ENCODE measurements at places on chromosomes 3 and 15.
A peak's percentile ranks its signal among the peaks of the same experiment; 100 is the strongest.

- no peaks in the 10 kb centered on the region for H3K27me3 ChIP-seq
- no peak overlapping the region for H3K27ac ChIP-seq
- no peaks in the 10 kb centered on the region for H3K4me1 ChIP-seq
- DNase-seq: no peak
These were observed 192.9 kb downstream of the PLCL2 start for GRCh38 chr3:17077606-17078005.

- H3K27me3 ChIP-seq: no peaks in the 10 kb centered on the region
- H3K27ac ChIP-seq: no peak overlapping the region
- peaks cover 6% of the 10 kb centered on the region for H3K4me1 ChIP-seq
- no peak for DNase-seq
- no peak overlapping the region for H3K4me3 ChIP-seq
These were observed 4.5 kb upstream of the SEMA3B start for GRCh38 chr3:50264383-50264963.

GRCh38 chr3:57911593-57911992, 96.6 kb upstream of the FLNB start:
- H3K4me3 ChIP-seq: no peak overlapping the region
- peaks cover 58% of the 10 kb centered on the region for H3K36me3 ChIP-seq
- no peaks in the 10 kb centered on the region for H3K27me3 ChIP-seq
- no peak for DNase-seq

DNA sequence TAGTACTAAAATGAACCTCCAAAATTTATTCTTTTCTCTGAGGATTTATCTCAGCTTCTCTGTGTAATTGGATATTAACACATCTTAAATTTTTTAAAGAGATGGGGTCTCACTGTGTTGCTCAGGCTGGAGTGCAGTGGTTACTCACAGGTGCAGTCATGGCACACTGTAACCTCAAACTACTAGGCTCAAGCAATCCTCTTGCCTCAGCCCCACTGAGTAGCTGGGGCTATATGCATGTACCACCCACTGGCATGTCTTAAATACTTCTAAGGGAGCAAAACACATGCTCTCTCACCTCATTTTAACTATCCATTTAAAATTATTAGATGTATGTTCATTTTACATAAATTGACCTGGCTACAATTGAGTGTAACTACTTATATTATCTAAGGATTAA, 11.3 kb upstream of the TMEM87A start:
- H3K4me1 ChIP-seq: peaks cover 9% of the 10 kb centered on the region
- no peak overlapping the region for H3K4me3 ChIP-seq
- peaks cover 9% of the 10 kb centered on the region for H3K36me3 ChIP-seq

GRCh38 chr3:133540896-133541674, 32.4 kb upstream of the CDV3 start:
- H3K4me1 ChIP-seq: no peaks in the 10 kb centered on the region
- no peak overlapping the region for H3K4me3 ChIP-seq
- no peak for DNase-seq

- peaks cover 17% of the 10 kb centered on the region for H3K4me1 ChIP-seq
- no peaks in the 10 kb centered on the region for H3K27me3 ChIP-seq
- H3K27ac ChIP-seq: no peak overlapping the region
- no peak overlapping the region for H3K4me3 ChIP-seq
- no peak for DNase-seq
These were observed 12.4 kb downstream of the CIB1 start for GRCh38 chr15:90221246-90221900.

GRCh38 chr3:123655400-123655799, 70.5 kb upstream of the HACD2 start:
- H3K36me3 ChIP-seq: no peaks in the 10 kb centered on the region
- no peak overlapping the region for H3K27ac ChIP-seq
- H3K4me3 ChIP-seq: no peak overlapping the region
- DNase-seq: no peak
- no peaks in the 10 kb centered on the region for H3K4me1 ChIP-seq

GRCh38 chr15:78944202-78944625, 632 bp downstream of the CTSH start:
- no peaks in the 10 kb centered on the region for H3K27me3 ChIP-seq
- peak overlapping the region; percentile 87 for H3K4me3 ChIP-seq
- no peak for DNase-seq
- peaks cover 22% of the 10 kb centered on the region for H3K4me1 ChIP-seq

GRCh38 chr15:70096215-70097062, 1.3 kb downstream of the TLE3 start:
- H3K27ac ChIP-seq: peak overlapping the region; percentile 97
- peaks cover 68% of the 10 kb centered on the region for H3K4me1 ChIP-seq
- H3K36me3 ChIP-seq: peaks cover 36% of the 10 kb centered on the region
- DNase-seq: peak; percentile 34
- no peaks in the 10 kb centered on the region for H3K27me3 ChIP-seq

GRCh38 chr3:128317101-128317697, 149.5 kb downstream of the DNAJB8 start:
- no peaks in the 10 kb centered on the region for H3K36me3 ChIP-seq
- no peak overlapping the region for H3K27ac ChIP-seq
- H3K4me3 ChIP-seq: no peak overlapping the region
- H3K4me1 ChIP-seq: no peaks in the 10 kb centered on the region
- H3K27me3 ChIP-seq: no peaks in the 10 kb centered on the region
- DNase-seq: no peak

DNA sequence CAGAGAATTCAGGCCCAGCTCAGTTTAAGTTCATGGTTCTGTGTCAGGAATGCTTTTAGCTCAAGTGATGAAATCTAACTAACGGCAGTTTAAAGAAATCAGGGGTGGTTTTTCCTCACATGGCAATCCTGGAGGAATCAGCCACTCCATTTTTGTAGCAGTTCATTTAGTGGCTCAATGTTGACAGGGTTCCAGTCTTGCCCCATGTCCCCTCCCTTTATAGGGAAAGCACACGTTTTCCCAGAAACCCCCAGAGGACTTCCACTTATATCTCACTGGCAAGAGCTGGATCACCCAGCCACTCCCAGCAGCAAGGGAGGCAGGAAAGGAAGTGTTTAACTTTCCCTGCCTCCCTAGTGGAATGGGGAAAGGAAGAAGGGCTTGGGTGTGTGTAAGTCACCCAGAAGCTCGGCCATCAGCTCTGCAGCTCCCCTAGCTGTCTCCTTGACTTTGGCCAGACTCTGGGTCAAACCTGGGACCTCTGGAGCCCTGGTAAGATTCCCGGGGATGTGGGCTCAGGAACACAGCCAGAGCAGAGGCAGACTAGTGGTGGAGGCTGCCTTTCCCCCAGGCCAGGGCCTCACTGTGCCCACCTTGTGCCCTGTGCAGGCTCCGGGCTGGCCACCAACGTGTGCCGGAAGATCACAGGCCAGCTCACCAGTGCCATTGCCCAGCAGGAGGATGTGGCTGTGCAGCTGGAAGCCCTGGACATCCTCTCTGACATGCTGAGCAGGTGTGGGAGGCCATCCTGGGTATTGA, 11.3 kb downstream of the CAND2 start:
- no peaks in the 10 kb centered on the region for H3K27me3 ChIP-seq
- peaks cover 9% of the 10 kb centered on the region for H3K4me1 ChIP-seq
- peaks cover 40% of the 10 kb centered on the region for H3K36me3 ChIP-seq
- DNase-seq: no peak
- H3K4me3 ChIP-seq: no peak overlapping the region
- H3K27ac ChIP-seq: no peak overlapping the region

- H3K27me3 ChIP-seq: no peaks in the 10 kb centered on the region
- no peak overlapping the region for H3K27ac ChIP-seq
- H3K4me1 ChIP-seq: no peaks in the 10 kb centered on the region
- H3K36me3 ChIP-seq: no peaks in the 10 kb centered on the region
- H3K4me3 ChIP-seq: no peak overlapping the region
These were observed 182.3 kb upstream of the FAM3D start for GRCh38 chr3:58848826-58849225.

DNA sequence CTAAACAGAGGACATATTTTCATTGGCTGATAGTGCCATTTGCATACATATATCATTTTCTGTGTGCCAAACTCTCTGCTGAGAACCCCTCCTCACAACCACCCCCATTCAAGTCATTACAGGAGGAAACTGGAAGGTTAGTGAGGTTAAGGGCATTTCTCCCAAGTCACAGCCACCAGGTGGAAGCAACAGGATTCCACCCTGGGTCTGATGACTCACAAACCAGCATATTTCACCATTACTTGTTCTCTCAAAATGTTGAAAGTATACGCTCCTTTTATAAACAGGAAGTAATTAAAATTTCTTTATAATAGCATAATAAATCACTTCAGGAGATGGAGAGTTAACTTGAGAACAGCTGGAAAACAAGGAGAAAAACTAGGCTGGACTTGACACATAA, 398.6 kb upstream of the WNT5A start:
- H3K27me3 ChIP-seq: no peaks in the 10 kb centered on the region
- H3K36me3 ChIP-seq: no peaks in the 10 kb centered on the region

GRCh38 chr3:46865546-46865945, 2.3 kb upstream of the MYL3 start:
- no peak for DNase-seq
- no peaks in the 10 kb centered on the region for H3K36me3 ChIP-seq
- H3K4me1 ChIP-seq: peaks cover 18% of the 10 kb centered on the region
- peaks cover 5% of the 10 kb centered on the region for H3K27me3 ChIP-seq
- no peak overlapping the region for H3K27ac ChIP-seq

- no peaks in the 10 kb centered on the region for H3K36me3 ChIP-seq
- no peaks in the 10 kb centered on the region for H3K27me3 ChIP-seq
- no peak overlapping the region for H3K27ac ChIP-seq
- DNase-seq: peak; percentile 21
- H3K4me3 ChIP-seq: no peak overlapping the region
These were observed 6.9 kb downstream of the NEK11 start for GRCh38 chr3:131033480-131034080.

GRCh38 chr3:147864754-147865354, 455.7 kb downstream of the ZIC1 start:
- H3K27ac ChIP-seq: no peak overlapping the region
- H3K4me3 ChIP-seq: no peak overlapping the region
- H3K27me3 ChIP-seq: no peaks in the 10 kb centered on the region
- H3K4me1 ChIP-seq: no peaks in the 10 kb centered on the region

DNA sequence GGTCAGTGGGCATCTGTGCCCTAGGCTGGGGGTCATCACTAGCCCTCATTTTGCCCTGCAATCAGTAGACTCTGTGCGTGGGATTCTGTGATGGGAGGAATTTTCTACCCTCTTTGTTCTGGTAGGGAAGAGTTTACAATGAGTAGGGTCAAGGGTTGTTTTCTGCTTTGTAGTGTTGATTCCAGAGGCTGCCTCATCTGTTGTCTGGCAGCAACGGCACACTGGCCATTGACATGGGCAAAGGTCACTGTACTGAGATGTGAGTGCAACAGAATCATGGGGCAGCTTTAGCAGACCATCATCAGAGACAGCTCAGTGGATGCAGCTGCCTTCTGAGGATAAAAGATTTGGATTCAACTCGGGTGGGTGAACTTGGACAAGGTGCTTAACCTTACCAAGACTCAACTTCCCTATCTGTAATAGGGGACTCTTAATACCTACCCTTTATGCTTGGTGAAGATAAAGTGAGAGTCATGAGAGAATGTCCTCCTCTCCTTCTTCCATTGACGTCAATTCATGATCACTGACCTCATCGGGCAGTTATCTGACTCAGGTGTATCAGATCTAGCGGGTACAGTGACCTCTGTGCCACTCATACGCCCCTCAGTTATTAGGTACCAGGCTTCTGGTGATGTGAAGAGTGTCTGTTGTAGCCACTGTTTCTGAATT, 127.5 kb downstream of the RPLP1 start:
- H3K27ac ChIP-seq: no peak overlapping the region
- no peaks in the 10 kb centered on the region for H3K36me3 ChIP-seq
- H3K4me1 ChIP-seq: no peaks in the 10 kb centered on the region
- peaks cover 11% of the 10 kb centered on the region for H3K27me3 ChIP-seq
- no peak for DNase-seq

DNA sequence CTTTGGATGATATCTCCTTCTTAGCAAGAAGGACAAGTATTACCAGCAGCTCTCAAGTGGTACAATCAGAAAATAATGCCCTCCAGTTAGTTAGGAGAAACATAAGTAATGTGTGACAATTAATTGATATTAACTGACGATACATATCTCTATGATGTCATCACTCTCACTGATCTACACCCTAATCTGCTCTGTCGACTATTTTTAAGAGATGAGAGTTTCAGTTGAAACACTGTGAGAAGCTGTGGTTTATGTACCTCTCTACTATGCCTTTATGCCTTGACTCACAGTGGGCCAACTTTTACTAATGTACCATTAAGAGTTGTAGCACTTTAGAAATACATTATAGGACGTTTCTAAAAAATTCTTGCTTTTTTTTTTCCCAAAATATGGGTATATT, 8.6 kb downstream of the CEP152 start:
- peaks cover 2% of the 10 kb centered on the region for H3K4me1 ChIP-seq
- H3K36me3 ChIP-seq: peaks cover 47% of the 10 kb centered on the region
- H3K4me3 ChIP-seq: no peak overlapping the region
- DNase-seq: no peak
- no peaks in the 10 kb centered on the region for H3K27me3 ChIP-seq
- no peak overlapping the region for H3K27ac ChIP-seq

GRCh38 chr15:68821190-68821840, 620 bp upstream of the ANP32A start:
- peak overlapping the region; percentile 99 for H3K27ac ChIP-seq
- DNase-seq: peak; percentile 38
- no peaks in the 10 kb centered on the region for H3K27me3 ChIP-seq
- H3K4me1 ChIP-seq: peaks cover 10% of the 10 kb centered on the region
- H3K4me3 ChIP-seq: peak overlapping the region; percentile 63

DNA sequence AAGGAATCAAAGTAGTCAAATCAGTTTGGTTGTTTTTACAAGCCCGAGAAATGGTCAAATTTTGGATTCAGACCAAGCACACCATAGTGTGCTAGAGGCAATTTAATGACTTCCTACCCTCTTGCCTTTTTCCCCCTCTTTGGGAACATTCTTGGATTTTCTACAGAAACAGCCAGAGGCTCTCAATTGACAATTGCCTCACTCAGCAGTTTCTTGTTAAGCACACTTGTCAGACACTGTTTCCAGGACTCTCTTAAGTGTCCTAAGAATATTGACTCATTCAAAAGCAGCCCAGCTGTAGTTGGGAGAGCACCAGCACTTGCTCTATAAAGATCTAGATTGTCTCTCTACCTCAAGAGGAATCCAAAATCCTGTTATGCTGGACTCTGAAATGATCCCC, 1.5 kb upstream of the SLC35G2 start:
- H3K27me3 ChIP-seq: no peaks in the 10 kb centered on the region
- H3K27ac ChIP-seq: no peak overlapping the region
- no peaks in the 10 kb centered on the region for H3K36me3 ChIP-seq
- no peak overlapping the region for H3K4me3 ChIP-seq
- H3K4me1 ChIP-seq: peaks cover 2% of the 10 kb centered on the region
- no peak for DNase-seq

DNA sequence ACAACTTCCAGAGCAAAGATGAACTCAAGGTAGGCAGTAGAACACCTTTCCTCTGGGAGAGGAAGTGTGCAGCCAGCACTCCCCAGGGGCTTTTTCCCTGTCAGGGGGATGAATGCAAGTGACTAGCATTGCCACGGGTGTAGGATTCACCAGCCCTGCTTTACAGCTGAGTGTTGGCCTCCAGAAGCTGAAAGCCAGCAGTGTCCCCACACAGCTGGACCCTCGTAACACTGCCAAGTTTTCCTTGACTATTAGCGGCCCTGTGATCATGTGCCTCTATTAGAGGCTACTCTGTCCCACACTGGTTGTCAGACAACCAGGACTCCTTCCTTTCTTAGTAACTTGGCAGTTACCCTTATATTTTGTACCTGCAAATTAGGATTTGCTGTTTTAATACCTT, 104.9 kb upstream of the MANF start:
- no peaks in the 10 kb centered on the region for H3K4me1 ChIP-seq
- no peak overlapping the region for H3K27ac ChIP-seq
- peaks cover 5% of the 10 kb centered on the region for H3K27me3 ChIP-seq
- DNase-seq: no peak
- no peaks in the 10 kb centered on the region for H3K36me3 ChIP-seq

Measured in K562 (cell line).